ENCODE measurements at places on chromosomes 3 and 15.

DNA sequence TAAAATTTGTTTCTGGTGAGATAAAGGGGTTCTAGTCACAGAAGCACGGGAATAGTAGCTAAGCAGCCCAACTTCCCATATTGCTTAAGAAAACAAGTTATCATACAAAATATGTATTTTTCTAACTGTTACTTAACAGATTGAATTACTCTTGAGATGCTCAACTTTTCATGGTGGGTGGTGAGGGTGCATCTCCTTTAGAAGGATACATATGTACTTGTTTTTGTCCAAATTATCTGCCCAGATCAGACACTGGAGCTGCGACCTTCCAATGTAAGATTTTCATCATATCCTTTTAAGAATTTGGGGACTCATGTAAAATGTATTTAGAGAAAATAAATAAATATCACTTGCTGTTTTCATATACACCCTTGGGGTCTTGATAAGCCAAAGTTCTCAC lies 252.2 kb upstream of the SOX2 start:
- no peak for DNase-seq

DNA sequence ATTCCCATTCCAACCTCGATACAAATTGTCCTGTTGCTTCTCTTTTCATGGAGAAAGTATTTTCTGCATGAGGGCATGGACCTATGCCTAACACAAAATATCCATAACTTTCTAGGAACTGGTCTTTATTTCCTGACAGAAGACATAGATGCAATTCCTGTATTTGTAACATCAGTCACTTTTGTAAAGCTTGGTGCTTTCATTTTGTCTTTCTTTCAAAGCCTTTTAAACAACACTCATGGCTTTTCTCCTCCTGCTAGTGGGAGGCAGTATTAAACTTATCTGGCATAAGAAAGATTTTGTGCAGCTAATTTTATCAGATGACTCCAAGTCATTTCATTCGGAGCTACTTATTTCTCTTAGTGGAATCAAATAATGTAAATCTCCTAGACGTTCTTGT lies 616.0 kb downstream of the RBMS3 start:
- no peak for DNase-seq

- no peak for DNase-seq
Measured at GRCh38 chr3:134407239-134407625, 33.0 kb upstream of the AMOTL2 start.

DNA sequence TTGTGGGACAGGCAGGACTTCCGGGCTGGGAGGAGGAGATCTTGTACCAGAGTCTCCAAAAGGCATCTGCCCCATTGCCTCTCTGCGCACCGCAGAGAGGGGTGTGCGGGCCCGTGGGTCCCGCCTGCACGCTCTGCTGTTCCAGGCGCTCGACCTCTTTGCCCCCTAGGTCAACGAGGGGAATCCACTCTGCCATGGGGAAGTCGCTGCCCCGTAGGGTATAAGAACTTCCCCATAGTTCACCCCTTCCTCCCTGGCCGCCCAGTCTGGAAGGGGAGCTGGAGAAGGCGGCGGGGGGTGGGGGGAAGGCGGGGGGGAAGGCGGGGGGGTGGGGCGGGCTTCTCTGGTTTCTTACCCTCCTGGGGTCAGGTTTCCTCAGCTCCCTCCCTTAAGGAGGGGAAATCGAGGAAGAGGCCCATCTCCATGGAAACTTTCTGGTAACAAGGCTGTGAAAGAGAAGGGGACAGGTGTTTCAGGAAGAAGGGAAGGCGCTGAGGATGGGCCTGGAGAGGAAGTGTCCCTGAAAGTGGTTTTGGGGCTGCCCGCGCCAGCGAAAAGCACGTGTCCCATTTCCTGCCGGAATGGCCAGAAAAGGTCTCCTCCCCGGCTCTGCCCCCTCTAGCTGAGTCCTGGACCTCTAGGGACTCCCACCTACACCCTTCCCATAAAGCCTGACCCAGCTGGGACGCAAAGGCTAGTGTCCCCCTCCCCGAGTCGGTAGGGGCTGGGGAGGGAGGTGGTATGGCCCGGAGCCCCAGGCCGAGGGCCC lies 27.5 kb downstream of the NR1I2 start:
- peak; percentile 60 for DNase-seq

DNA sequence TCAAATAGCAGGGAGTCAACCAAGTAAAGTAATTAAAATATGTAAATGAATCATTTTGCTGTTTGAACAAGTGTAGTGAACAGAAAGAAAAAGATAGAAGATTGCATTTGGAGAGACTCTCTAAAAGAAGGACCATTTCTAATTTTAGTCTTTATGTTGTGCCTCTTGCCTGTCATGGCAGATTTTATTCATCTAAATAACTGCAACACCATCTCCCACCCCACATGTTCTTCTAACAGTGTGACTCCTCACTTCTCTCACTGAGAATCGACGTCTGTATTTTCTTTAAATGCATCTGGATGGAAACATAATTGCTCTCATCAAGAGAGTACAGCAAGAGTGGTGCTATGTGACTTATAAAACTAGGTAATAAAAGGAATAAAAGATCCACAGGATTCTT lies 439.9 kb upstream of the GBE1 start:
- no peak for DNase-seq

GRCh38 chr15:68429691-68430470 lies 2.1 kb downstream of the ITGA11 start:
- no peak for DNase-seq

- DNase-seq = no peak
Measured at GRCh38 chr3:127172781-127173515, 20.0 kb upstream of the PRR23E start.

- no peak for DNase-seq
Measured at GRCh38 chr3:150106740-150107428, 136.2 kb upstream of the PFN2 start.

DNA sequence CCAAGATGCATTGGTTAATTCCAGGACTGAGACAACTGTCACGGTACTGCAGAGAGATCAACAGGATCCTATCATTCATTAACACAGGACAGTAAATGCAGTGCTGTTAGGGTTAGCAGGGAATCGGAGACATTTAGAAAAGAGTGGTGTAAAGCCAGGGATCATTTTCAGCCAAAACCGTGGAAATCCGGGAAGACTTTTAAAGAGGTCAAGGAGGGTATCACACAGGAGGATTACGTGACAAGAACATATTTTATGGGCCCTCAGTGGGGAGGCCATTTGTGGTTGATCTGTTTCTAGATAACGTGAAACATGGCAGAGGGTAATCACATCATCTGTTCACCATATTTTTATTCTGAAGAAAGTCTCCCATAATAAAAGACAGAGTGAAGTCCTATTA lies 216.1 kb downstream of the PTPRG start:
- no peak for DNase-seq

GRCh38 chr3:153619268-153619667 lies 457.2 kb downstream of the RAP2B start:
- DNase-seq = no peak

- no peak for DNase-seq
Measured at GRCh38 chr3:186075931-186076567, 32.8 kb downstream of the ETV5 start.

DNA sequence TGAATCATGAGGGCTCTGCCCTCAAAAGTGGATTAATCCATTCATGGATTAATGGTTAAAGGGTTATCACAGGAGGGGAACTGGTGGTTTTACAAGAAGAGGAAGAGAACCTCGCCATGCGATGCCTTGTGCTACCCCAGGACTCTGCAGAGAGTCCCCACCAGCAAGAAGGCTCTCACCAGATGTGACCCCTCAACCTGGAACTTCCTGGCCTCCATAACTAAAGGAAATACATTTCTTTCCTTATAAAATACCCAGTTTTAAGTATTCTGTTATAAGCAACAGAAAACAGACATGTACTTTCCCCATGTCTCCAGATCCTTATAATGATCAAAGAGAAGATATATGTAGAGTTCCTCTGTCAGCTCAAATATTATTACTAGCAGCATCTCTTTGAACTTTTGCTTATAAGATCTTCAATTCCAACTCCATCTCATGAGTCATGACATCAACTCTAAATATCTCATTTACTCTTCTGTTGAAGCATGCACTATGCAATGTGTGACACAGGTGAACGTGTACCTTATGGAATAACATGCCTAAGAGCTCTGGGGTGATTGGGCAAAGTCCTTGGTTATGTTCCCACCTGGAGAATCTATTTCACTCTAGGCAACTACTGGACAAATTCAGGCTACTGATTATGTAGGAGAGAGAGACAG lies 37.5 kb upstream of the ZBTB38 start:
- DNase-seq = no peak

GRCh38 chr15:34993412-34993811 lies 5.3 kb upstream of the ZNF770 start:
- no peak for DNase-seq

GRCh38 chr15:54608876-54609835 lies 587.6 kb downstream of the RSL24D1 start:
- no peak for DNase-seq

- no peak for DNase-seq
Measured at GRCh38 chr3:53773021-53773436, 73.2 kb downstream of the CHDH start.

DNA sequence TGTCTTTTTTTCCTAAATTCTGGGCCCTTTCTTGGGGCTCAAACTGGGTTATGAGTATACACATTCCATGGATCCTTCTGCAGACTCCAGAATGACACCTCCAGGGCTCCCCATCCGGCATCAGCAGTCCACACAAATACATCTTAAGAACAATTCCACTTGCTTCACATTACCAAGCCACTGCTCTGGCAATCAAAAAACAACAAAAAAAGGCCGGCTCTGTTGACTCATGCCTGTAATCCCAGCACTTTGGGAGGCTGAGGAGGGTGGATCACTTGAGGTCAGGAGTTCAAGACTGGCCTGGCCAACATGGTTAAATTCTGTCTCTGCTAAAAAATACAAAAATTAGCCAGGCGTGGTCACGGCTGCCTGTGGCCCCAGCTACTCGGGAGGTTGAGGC lies 49.9 kb upstream of the LPP start:
- no peak for DNase-seq

- no peak for DNase-seq
Measured at GRCh38 chr3:14816359-14816758, 2.4 kb upstream of the FGD5 start.

GRCh38 chr3:62332835-62333244 lies 40.5 kb downstream of the FEZF2 start:
- no peak for DNase-seq

GRCh38 chr15:58423831-58424608 lies 7.8 kb upstream of the LIPC start:
- DNase-seq = no peak

DNA sequence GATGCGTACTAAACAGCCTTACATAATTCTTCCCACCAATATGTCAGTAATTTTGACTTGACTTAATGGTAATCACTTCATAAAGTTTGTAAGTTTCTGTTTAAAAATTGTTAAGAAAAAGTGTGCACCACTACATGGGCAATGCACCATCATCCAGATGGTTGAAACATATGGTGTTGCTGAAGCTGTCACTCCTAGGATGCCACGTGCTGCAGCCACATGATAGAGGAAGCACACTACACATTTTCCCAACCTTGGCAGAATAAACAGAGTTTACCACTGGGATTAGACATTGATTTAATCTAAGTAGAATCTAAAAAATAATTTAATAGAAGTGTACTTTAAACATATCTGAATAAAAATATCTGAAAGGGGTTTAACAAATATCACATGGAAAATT lies 1209.9 kb downstream of the NSUN3 start:
- DNase-seq = no peak

GRCh38 chr3:31952205-31952604 lies 28.9 kb downstream of the OSBPL10 start:
- peak; percentile 38 for DNase-seq

DNA sequence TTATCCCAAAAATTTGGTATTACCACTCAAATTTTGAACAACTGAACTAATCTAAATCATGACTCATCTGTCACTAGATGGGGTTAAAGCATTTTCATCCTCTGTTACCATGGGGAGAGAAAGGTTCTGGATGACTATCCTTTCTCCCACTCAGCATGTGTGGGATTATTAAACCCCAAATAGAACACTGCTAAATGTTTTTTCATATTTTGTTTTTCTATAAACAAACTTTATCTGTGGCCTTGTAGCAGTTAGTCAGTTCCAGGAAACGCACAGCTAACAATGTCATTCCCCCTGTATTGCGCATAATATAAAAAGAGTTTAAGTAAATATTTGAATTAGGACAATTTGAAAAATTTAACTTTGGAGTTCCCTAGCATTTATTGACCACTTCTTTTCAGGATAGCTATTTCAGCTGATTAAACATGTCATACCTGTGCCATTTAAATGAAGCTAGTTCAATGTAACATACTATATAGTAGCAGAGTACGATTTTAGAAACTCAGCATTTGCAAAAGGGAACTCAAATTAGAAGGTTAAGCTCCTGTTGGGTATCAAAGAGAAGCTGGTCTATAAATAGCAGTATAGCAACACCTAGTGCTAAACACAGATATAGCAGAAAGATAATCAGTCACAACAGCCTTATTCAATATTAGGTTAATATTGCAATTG lies 9.2 kb upstream of the TMEM212 start:
- DNase-seq = no peak

- no peak for DNase-seq
Measured at GRCh38 chr3:187743195-187744141, 1.8 kb downstream of the BCL6 start.

Data from GM19239 (cell line).